ENCODE measurements at places on chromosomes 3 and 15.
A peak's percentile ranks its signal among the peaks of the same experiment; 100 is the strongest.

DNA sequence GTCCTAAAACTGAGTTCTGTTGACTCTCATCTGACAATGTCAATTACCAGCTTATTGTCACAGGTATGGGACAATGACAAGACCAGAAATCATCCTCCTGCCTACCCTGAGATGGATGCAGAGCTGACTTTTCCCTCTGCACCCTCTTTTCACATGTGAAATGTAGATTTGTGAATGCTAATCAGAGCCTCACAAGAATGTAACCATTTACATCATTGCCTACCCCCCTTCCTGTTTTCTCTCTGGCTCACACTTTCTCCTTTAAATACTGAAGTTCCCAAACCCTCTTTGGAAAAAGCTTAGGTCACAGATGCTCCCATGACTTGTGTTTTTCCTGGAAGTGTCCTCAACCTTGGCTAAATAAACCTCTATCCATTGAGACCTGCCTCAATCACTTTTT lies 228.2 kb downstream of the MYRIP start:
- no peak for DNase-seq

DNA sequence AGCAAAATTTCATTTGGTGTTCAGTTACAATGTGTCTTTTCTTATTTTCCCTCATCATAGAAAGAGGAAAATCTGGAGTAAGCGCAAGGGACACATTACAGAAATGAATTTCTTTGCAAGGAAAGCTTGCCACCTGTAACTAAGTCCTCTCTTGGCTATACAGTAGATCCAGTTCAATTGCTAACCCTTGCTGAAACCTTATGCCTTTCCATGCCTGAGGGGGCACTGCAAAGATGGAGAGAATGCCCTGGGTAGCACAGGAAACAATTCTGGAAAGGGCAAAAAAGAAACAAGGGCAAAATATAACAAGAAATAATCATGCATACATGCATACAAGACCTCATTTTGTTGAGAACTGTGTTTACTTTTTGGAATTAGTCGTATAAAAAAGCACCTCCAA lies 4.3 kb downstream of the CADM2 start:
- DNase-seq, result no peak

DNA sequence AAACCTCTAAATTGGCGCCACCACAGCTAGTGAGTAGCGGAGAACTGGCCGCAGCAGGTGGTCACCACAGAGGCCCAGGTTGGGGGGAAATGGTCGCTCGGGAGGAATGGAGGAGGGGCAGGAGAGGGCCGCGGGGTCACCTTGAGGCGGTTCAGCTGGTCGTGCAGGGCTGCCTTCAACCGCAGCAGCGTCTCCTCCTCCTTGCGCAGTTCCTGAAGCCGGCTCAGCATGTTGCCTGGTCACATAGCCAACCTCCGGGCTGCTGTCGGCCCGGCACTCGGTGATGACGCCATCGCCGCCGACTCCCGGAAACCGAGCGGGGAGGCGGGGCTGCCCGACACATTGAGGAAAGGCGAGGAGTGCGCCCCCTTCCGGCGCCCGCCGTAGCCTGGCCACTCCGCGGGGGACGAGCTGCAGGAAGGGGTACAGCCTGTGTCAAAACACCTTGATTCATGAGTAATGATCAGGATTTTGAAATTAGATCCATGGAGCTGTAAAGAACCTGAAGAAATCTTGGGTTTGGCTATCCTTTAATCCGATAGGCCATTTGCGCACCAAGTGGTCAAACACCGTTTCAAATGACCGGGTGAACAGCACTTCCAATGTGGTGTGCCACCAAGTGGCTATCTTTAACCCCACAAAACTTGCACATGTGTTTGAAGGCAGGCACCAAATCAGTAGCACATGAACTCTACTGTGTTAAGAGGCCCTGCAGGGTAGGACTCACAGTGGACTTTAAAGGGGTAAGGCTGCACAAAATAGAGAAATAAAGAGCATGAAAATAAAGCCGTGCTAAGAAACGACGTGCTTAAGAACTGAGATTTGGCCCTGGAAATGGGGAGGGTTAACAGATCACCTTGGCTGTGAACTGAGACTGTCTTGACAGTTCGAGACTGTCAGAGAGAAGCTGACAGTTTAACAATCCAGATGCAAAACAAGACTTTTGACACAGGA lies at the start of gene SNAPC5:
SNAPC5 (minus strand) TSS at position 261 of the 954 bp plus-strand sequence; CDS start at position 230, 31 bp downstream.
- DNase-seq, result peak; percentile 89

DNA sequence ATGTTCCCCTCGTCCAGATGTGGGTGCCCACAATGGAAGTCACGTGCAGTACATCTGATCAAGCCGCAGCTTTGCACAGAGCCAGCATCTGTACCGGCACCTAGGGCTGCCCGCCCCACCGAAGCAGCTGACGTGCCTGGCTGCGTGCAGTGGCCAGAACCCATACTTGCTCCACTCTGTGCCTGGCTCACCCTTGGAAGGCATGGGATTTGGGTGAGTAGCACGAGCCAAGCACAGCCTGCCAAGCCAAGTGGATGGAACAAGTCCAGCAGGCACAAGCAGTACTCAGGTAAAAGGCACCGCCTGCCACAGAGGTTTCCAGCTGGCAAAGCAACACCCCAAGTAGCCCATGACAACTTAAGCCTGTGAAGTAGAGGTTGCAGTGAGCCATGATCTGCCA lies 261.3 kb downstream of the TBC1D5 start:
- DNase-seq, result no peak

- no peak for DNase-seq
Observed at GRCh38 chr3:68306571-68306970, 625.8 kb downstream of the TAFA4 start.

DNA sequence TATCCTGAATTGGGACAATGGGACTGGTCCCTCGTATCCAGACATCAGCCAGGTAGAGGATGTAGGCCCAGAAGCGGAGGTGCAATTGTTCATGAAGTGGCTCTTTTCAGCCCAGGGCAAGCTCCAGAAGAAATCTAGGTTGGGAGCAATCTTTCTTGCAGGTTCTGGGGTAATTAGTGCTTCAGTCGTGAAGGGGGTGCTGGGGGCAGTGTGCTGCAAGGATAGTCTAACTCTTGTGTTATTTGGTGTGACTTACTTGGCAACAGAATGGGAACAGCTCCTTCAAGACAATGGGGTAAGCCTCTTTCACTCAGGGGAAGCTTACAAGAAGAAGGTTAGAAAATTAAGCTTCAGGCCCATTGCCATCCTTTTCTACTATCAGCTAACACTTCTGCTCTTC lies 273.0 kb downstream of the DIPK2A start:
- no peak for DNase-seq

GRCh38 chr3:121995161-121996137 lies 26.6 kb downstream of the ILDR1 start:
- no peak for DNase-seq

GRCh38 chr3:43399034-43399433 lies 112.7 kb downstream of the SNRK start:
- DNase-seq, result no peak

GRCh38 chr3:184148076-184148475 lies 7.1 kb upstream of the DVL3 start:
- DNase-seq, result no peak
